ENCODE measurements at places on chromosomes 11 and 22.

- no peak for DNase-seq
Observed at GRCh38 chr11:27130806-27131205, 90.2 kb downstream of the BBOX1 start.

GRCh38 chr11:3046641-3047040 lies 10.6 kb downstream of the CARS1 start:
- DNase-seq: no peak

DNA sequence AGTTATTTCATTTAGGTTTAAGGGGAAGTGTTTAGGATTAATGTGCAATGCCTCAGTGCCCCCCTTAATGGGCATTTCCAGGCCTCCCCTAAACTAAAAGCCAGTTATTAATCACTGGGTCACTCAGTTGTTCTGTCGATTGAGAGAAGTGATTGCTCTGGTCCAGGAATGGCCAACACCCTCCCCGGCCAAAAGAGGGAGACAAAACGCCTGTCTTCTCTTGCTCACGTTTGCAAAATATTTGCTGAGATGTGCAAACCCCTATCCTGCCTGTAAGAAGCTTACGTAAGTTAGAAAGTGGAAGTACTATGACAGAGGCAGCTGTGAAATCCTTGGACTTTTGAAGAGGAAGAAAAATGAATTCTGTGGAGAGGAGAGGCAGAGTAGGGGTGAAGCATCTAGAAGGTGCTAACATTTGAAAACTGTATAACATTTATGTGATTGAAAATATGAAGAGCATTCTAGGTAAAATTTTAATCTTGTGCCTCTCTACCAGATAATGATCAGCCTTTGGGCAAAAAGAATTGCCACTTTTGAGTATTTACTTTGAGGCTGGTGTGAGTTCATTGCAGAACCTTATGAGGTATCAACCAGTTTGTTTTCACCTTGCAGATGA lies 37.7 kb downstream of the NTM start:
- DNase-seq: no peak

- no peak for DNase-seq
Observed at GRCh38 chr11:18720091-18720807, 5.7 kb downstream of the IGSF22 start.

DNA sequence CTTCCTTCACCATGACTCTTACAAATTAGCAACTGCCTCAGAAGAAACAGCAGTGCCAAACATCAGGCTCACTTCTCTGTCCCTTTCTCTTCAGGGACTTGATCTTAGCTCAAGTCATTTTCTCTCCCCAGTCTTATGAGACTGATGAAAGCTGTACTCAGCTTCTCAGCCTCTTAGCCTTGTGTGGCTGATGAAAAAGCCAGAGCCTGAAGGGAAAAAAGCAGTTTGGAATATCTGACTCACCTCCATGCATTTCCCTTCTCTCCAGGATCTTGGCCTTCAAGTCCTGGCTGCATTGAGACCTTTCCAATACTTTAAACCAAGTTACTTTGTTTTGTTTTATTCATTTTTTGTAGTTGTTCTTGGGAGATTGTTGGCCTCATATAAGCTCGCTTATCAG lies 195.9 kb downstream of the SPON1 start:
- DNase-seq: no peak

GRCh38 chr22:44033287-44033686 lies 9.2 kb downstream of the PARVB start:
- DNase-seq: no peak

DNA sequence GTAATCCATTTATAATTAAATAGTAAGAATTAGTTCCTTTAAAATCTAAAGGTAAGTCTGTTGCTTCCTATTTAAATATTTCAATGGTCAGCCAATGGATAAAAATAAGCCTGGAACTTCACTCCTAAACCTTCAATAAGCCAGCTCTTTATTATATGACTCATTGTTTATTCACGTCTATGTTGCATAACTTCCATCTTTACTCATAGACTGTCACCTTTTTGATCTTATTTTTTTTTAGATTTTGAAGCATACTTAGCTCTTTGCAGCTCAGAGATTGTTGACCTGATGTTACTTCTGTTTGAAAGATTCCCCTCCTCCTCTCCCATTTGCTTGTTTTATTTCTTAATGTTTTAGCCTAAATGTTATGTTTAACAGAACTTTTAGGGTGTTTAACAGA lies 1571.2 kb upstream of the RAG2 start:
- no peak for DNase-seq

Data from activated CD8-positive, alpha-beta T cell treated with anti-CD3 and anti-CD28 coated beads, Interleukin-2, amount 10 ng/mL, durations not matched to agents 7 days and 5 days (primary cell).